Activated gamma-delta T cell treated with anti-CD3 and anti-CD28 coated beads, Interleukin-2, amount 50 U/mL, for 16 hours (primary cell): ENCODE measurements at places on chromosomes 1 and 21.

- DNase-seq: no peak
Observed at GRCh38 chr21:46158666-46159300, 3.4 kb upstream of the FTCD start.

- DNase-seq: no peak
Observed at GRCh38 chr21:42411197-42411869, 7.6 kb downstream of the UBASH3A start.

DNA sequence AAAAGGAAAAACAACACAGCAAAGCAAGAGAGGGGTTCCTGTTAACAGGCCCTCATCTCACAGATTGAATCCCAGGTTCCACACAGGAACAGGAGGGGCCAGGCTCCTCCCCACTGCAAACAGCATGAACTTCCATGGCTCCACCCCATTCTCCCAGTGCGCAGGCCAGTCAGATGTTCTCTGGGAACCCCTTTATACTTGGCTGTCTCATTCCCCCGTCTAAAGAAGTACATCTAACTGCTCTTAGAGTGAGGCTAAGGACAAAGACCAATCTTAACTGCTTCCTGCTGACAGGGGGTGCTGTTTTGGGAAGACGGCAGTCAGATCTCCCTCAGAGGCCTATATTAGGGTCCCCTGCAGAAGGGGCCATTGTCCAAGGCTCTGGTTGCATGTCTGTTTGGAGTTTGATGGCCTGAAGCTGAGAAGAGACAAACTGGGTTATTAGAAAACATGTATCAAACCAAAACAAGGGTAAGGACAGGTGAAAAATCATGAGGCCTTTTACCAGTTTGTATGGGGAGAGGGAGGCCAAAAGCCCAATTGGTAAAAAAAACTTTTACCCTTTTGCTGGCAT lies 10.5 kb upstream of the NASP start:
- no peak for DNase-seq

DNA sequence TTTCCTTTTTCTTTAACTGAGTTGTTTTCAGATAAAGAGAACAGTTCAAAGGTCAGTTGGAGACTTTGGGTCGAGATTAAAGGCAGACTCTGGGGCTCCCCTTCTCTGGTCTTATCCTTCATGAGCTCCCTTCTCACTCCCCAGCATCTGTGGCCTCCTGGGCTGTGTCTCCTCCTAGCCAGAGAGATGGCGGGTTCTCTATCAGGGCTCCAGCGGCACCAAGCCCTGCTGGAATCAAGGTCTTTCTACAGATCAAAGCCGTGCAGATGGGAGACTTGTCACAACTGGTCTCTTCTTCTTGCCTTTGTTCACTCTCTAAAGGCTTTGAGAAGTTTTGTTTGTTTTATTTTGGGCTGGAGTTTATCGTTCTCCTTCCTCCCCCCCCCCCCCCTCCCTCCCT lies 373.7 kb upstream of the C1orf174 start:
- no peak for DNase-seq

DNA sequence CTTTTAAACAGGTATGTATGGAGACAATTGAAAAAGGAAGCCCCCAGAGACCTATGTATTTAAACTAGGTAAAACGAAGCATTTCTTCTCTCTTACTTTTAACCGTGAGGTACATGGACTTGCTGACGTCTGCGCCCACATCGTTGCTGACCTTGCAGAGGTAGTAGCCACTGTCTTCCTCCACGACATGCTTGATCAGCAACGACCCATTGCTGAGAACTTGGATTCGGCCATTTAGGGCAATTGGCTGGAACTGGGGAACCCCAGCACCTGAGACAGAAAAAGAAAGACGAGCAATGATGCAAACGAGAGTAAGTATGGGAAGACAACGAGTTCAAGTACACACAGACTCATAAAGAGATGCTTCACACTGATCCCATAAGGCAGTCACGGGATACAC lies 408.8 kb downstream of the PCP4 start:
- no peak for DNase-seq

GRCh38 chr1:43217747-43218146 lies 45.6 kb downstream of the CFAP57 start:
- no peak for DNase-seq

DNA sequence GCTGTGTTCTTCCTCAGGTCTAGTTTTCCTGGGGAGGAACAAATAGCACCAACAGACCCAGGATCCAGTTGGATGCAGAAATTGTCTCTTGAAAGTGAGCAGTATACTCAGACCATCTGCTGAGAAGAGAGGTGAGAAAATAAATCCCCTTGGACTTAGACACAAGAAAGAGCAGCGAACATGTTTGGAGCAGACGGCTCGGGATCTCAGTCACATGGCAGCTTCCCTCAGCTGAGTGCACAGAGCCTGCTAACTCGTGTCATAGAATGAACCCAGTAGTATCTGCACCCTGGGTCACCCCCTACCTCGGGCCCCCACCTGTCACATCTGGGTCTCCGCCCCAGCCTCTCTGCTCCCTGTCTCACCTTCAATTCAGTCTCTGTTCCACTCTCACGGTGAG lies 115.6 kb downstream of the CCDC185 start:
- no peak for DNase-seq

GRCh38 chr1:70847013-70847412 lies 200.6 kb downstream of the PTGER3 start:
- DNase-seq: no peak

- no peak for DNase-seq
Observed at GRCh38 chr1:208141610-208142192, 102.5 kb downstream of the PLXNA2 start.

- no peak for DNase-seq
Observed at GRCh38 chr1:26121854-26122773, 10.5 kb downstream of the PDIK1L start.

DNA sequence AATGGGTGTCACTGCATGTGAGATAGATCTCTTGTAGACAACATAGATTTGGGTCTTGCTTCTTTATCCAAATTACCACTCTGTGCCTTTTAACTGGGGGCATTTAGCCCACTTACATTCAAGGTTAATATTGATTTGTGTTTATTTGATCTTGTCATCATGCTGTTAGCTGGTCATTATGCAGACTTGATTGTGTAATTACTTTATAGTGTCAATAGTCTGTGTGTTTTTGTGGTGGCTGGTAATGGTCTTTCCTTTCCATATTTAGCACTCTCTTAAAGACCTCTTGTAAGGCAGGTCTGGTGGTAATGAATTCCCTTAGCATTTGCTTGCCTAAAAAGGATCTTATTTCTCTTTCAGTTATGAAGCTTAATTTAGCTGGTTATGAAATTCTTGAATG lies 29.6 kb downstream of the ZNF691 start:
- DNase-seq: no peak

DNA sequence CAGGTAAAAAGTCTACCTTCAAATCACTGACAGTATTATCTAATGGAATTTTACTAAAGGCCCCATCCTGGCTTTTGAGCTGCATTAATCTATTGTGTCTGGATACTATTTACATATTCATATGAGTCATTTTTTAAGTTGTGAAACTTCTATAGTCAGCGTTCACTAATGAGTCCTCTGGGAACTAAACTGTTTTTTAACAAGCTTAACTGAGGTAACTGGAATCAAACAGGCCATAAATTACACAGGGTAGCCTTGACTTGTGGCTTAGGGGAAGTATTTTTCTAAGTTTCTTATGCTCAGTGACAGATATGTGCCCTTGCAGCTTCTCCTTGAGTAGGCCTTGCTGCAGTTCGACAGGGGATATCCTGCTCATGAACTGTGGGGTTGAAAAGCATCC lies 68.8 kb downstream of the JMJD4 start:
- DNase-seq: no peak

DNA sequence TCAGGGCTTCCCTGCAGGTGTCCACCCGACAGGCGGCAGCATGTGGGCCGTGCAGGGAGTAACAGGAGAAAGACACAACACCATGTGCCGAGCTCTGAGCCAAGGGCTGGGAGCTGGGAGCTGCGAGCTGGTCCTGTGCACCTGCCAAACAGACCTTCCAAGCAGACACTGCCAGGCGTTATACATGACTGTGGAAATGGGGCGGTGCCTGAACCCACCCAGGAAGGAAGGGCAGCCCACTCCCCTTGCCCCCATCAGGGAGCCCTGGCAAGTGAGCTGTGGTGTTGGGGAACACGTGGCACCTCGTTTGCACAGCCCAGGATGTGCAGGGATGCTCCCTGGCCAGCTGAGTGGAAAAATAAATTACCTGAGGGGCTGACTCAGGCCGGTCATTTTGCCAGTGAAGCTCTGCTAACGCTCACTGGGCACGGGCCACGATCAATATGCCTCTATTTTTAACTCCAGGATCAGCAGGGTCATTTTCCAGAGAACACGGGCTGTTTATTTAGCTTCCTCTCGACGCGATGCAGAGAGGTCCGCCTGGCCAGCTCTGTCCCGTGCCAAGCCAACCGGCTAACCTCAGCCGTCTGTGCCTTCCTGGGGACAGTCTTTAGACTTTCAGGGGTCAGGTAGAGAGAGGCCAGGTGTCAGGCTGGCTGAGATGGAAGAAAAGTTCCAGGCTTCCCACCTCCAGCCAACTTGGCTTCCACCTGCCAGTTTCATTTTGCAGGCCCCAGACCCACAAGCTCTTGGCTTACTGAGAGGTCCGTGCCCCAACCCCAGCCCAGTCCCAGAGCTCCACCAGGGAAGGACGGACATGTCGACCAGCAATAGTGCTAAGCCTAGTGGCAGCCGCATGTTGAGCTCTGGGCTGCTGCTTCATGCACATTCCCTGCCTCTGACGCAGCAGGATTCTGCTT lies 196.7 kb upstream of the VAMP3 start:
- DNase-seq: no peak

GRCh38 chr1:53026254-53026653 lies 35.8 kb upstream of the PODN start:
- no peak for DNase-seq

GRCh38 chr1:60558236-60558635 lies 484.7 kb upstream of the C1orf87 start:
- no peak for DNase-seq

- DNase-seq: no peak
Observed at GRCh38 chr21:43317959-43318358, 109.0 kb downstream of the SIK1 start.

- DNase-seq: no peak
Observed at GRCh38 chr1:158078569-158079080, 85.2 kb downstream of the KIRREL1 start.

DNA sequence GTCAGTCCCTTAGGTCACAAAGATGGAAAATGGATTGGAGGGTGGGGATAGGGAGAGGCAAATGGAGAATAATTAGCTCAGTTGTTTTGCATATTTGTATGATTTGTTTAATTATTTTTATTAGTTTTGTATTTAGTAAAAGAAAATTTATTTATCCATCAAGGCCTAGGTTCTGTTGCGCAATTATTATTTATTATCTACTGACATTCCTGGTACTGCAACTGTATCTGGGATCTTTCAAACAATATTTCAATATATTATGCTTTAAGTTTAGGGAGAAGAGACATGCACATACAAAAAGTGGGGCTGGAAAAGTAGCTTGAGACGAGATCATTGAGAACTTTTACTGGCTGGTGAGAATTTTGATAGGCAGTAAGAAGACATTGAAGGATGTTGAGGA lies 316.4 kb upstream of the SGIP1 start:
- DNase-seq: no peak

DNA sequence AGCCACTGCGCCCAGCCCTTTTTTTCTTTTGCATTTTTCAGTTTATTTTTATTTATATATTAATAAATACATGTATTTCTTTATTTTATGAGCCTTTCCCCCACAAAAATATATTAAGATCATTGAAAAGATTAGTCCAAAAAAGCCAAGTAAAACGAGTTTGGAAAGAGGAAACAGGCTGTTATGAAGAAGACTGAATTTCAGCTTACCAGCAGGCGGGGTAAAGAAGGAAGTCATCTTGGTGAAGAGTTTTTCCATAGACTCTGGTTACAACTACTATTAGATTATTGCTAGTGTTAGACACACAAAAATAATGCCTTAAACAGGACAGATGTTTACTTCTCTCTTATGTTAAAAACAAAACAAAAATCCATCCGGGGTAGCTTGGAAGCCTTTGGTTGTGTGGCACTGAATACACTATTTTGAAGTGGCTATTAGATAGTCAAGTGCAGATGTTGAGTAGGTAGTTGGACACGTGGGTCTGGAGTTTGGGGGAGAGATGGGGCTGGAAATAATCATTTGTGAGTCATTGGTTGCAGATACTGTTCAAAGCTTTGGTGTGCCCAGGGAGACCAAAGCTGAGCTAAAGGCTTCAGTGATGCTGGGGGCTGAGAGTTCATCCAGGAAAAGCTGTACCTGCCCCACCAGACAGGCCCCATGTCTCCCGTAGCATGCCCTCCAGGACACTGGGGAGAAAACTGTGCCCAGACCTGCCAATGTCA lies 8.7 kb upstream of the LRRC71 start:
- DNase-seq: no peak

- DNase-seq: no peak
Observed at GRCh38 chr1:159444511-159444910, 5.0 kb downstream of the OR10J1 start.

- DNase-seq: no peak
Observed at GRCh38 chr1:190104961-190105360, 372.7 kb downstream of the BRINP3 start.

- DNase-seq: no peak
Observed at GRCh38 chr1:99239690-99240089, 24.6 kb upstream of the PLPPR4 start.

- DNase-seq: no peak
Observed at GRCh38 chr21:41961282-41961701, 7.5 kb upstream of the C2CD2 start.

GRCh38 chr1:119222271-119222670 lies 81.8 kb upstream of the WARS2 start:
- no peak for DNase-seq

DNA sequence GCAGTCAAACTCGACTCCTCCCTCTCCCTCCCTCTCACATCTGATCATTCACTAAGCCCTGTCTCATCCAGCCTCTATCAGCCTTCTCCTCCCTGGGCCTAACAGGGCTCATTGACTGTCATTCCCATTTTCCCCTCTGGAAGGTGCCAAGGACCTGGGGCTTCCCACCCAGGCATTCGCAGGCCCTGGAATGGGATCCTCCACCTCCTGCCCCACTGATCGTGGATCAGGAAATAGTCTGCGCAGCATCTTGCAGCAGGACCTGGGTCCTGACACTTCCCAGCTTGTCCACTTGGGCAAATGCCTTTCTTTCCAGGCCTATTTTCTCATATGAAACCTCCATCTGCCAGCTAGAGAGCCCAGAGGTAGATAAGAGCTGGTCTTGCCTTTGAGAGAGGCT lies 71.2 kb upstream of the ZC3H12A start:
- DNase-seq: no peak

- DNase-seq: no peak
Observed at GRCh38 chr1:192703283-192704206, 67.6 kb downstream of the RGS13 start.
